Type B pancreatic cell (in vitro differentiated cells): ENCODE measurements at places on chromosomes 4 and X.

GRCh38 chr4:53321151-53321983 lies 44.5 kb downstream of the SCFD2 start:
- peaks cover 20% of the 10 kb centered on the region for H3K4me1 ChIP-seq
- peak overlapping the region; percentile 55 for H3K27ac ChIP-seq
- no peak for DNase-seq
- H3K36me3 ChIP-seq = no peaks in the 10 kb centered on the region
- H3K4me3 ChIP-seq = no peak overlapping the region
- H3K27me3 ChIP-seq = no peaks in the 10 kb centered on the region

DNA sequence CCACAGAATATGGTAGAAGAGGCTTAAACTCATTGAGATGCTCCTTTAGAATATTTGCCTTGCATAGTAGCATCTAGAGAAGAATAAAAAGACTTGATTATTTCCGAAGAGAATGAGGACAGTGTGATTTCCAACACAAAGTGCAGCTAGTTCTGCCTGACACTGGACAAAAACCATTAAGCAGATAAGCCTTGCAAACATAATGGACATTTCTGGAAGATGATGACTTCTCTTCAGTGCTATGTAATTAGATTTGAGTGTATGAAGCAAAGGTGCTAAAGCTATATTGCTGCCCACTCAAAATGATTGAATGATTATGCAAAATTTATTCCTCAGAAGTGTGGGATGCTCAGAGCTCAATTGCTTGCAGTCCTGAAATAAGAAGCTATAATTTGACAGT lies 156.4 kb downstream of the VEGFC start:
- no peaks in the 10 kb centered on the region for H3K4me1 ChIP-seq
- H3K27ac ChIP-seq = no peak overlapping the region
- peaks cover 4% of the 10 kb centered on the region for H3K27me3 ChIP-seq
- no peak overlapping the region for H3K4me3 ChIP-seq

DNA sequence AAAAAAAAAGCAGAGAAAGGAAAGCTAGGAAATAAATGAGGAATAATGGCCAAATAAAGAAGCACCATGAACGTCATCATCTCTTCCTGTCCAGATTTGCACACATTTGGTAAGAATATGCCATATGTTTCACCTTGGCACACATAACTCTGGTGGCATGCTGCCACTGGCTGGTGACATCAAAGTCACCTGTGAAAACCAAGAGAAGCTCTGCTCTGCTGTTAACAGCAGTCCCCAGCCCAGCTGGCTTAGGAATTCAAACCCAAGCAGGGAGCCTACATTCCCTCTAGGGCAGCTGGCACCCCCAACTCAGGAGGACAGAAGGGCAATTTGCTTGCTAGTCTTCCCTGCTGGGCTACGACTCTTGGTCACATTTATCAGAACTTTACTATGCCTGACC lies 77.6 kb downstream of the RASL11B start:
- H3K4me1 ChIP-seq = peaks cover 6% of the 10 kb centered on the region
- no peak for DNase-seq
- H3K4me3 ChIP-seq = no peak overlapping the region
- no peaks in the 10 kb centered on the region for H3K27me3 ChIP-seq
- H3K27ac ChIP-seq = no peak overlapping the region

GRCh38 chrX:24423960-24424359 lies 41.1 kb upstream of the PDK3 start:
- no peaks in the 10 kb centered on the region for H3K27me3 ChIP-seq
- H3K36me3 ChIP-seq = no peaks in the 10 kb centered on the region
- no peak for DNase-seq
- peaks cover 4% of the 10 kb centered on the region for H3K4me1 ChIP-seq
- no peak overlapping the region for H3K27ac ChIP-seq
- no peak overlapping the region for H3K4me3 ChIP-seq

GRCh38 chr4:51885363-51885762 lies 42.4 kb downstream of the DCUN1D4 start:
- no peak overlapping the region for H3K27ac ChIP-seq
- no peak for DNase-seq
- no peaks in the 10 kb centered on the region for H3K4me1 ChIP-seq
- H3K27me3 ChIP-seq = no peaks in the 10 kb centered on the region

GRCh38 chr4:123305736-123306135 lies 90.9 kb upstream of the SPRY1 start:
- H3K27me3 ChIP-seq = no peaks in the 10 kb centered on the region
- H3K36me3 ChIP-seq = peaks cover 8% of the 10 kb centered on the region
- H3K4me3 ChIP-seq = no peak overlapping the region
- H3K27ac ChIP-seq = no peak overlapping the region
- H3K4me1 ChIP-seq = peaks cover 32% of the 10 kb centered on the region

- H3K27me3 ChIP-seq = peaks cover 9% of the 10 kb centered on the region
- DNase-seq = no peak
- H3K27ac ChIP-seq = no peak overlapping the region
- H3K4me3 ChIP-seq = no peak overlapping the region
- H3K36me3 ChIP-seq = no peaks in the 10 kb centered on the region
Measured at GRCh38 chr4:71663780-71664179, 120.1 kb downstream of the GC start.
